ENCODE measurements at places on chromosomes 4 and X.

DNA sequence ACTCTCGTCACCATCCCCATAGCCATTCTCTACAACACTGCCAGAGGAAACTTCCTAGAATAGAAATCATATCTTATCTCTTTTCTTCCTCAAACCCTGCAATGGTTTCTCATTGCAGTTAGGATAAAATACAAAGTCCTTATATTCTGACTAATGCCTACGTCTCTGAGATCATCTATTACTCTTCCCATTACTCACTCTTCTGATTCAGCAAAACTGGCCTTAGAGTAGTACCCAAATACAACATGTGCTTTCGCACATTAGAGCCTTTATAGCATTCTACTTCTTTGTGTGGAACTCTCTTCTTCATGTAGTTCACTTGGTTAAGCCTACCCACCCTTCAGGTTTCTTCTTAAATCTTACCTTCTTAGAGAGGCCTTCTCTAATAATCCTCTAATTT is 28.0 kb downstream of the LHFPL1 start:
- DNase-seq = no peak

GRCh38 chr4:5891563-5892322 is 1.1 kb downstream of the CRMP1 start:
- DNase-seq = no peak

DNA sequence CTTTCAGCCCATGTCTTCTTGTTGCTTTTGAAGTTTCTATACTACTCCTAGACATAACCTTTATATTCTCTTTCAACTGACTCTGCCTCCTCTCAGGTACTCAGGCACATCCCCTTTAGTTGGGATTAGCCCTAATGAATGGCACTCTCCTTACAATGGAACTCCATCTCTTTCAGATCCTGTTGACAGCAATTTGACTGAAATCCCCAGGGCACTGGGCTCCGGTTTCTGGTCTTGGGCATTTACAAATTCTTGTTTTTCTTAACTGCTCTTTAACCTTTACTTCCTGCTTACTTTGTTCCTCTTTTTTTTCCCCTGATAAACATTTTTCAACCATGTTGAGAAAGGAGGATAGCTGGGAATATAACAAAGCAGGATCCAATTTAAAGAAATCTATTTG is 68.9 kb downstream of the ENOX2 start:
- no peak for DNase-seq

DNA sequence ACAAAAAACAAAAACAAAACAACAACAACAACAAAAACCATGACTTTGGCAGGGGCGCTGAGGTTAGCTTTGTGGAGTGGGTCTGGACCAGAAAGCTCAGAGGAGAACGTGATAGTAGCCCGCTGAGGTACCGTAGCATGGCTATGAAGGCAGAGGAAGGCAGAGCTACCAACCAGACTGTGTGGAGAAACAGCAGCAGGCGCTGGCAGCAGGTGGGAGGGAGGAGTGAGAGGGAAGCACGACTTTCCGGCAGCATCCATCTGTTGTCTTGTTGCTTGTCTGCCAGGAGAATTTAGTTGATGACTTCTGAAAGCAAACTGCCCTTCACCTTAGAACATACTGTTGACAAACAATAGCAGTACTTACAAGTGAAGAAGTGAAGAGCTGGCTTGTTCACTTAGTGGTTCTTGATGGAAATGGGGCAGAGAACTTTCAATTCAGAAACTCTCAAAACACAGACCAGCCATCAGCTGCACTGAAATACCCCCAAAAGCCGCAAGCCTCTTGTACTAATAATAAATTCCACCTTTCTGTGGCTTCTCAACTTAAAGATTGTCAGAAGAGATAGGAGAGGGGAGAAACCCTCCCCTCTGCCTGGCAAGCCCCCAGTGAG is 447.2 kb downstream of the SLITRK2 start:
- DNase-seq = no peak

DNA sequence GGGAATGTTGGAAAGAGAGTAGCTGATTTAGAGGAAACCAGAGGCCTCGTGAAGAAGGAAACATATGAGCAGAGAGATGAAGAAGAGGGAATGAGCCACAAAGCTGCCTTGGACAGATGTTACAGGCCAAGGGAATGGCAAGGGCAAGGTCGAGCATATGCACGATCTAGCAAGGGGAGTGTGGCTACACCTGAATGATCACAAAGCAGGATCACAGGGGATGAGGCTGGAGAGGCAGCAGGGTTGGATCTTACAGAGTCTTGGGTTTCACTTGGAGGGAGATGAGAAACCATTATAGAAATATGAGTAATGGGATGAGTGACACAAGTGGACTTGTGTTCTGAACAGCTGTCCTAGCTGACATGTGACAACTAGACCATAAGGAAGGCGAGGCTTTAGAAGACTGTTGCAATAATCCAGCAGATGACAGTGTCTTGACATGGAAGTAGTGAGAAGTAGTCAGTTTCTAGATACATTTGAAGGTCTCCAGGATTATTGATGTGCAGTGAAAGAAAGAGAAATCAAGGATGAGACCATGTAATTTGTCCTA is 58.7 kb downstream of the RASGEF1B start:
- DNase-seq = no peak

DNA sequence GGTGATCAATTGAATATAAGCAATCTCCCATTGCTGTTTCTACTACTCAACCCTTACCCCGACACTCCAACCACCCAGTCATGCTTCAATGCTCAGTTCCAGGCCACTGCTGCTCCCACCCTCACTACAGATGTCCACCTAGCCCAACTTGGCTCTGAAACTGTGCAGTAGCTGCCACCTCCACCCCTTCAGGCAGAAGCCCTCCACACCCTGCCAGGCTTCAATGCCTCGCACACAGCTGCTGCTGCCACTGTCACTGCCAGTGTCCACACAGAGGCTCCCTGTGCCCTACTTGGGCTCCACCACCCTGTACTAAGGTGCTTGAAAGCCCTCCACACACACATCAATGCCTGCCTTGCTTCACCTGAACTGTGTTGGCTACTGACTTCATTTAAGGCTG is 34.6 kb downstream of the LAMTOR3 start:
- DNase-seq = no peak

DNA sequence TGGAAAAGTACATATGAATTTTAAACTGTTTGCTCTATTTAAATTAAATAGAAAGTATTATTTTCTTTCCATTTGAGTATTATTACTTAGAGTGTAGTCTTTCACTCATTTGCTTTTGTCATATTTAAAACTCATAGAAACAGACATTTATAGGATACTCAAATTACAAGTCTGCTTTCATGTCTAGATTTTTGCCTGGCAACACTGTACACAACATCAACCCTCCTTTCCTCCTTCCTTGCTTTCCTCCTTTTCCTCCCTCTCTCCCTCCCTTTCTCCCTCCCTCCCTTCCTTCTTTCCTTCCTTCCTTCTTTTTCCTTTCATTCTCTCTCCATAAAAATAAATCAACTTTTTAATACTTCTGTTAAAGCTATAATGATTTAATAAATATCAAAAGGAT is 2361.2 kb downstream of the ARAP2 start:
- DNase-seq = no peak

GRCh38 chr4:41318839-41319530 is 62.3 kb downstream of the UCHL1 start:
- no peak for DNase-seq

GRCh38 chr4:8061573-8061972 is 97.0 kb downstream of the ABLIM2 start:
- DNase-seq = no peak

DNA sequence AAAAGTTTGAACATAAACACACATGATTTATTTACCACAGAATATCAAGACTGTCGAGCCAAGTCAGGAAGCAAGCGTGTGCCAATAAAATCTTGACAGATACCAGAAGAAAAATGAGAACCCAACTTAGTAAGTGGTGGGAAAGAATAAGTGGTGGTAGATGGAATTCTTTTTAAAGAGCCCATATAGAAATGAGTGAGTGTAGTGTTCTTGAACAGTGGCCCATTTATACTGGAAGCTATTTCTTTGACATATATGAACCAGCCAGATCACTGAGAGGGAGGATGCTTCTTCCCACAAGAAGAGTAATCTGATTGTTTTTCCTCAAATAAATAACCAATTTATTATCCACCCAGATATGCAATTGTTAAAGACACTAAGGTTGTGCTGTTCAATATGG is 98.0 kb downstream of the NHS start:
- DNase-seq = no peak

- no peak for DNase-seq
Observed at GRCh38 chrX:43238461-43238945, 417.6 kb upstream of the MAOA start.

DNA sequence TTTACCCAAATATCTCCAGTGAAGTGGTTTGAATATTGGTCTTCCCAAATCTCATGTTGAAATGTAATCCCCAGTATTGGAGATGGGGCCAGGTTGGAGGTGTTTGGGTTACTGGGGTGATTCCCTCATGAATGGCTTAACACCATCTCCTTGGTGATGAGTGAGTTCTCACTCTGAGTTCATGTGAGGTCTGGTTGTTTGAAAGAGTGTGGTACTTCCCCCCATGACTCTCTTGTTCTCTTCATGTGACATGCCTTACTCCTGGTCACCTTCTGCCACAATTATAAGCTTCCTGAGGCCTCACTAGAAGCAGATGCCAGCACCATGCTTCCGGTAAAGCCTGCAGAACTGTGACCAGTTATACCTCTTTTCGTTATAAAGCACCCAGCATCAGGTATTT is 32.9 kb upstream of the OTUD4 start:
- no peak for DNase-seq

DNA sequence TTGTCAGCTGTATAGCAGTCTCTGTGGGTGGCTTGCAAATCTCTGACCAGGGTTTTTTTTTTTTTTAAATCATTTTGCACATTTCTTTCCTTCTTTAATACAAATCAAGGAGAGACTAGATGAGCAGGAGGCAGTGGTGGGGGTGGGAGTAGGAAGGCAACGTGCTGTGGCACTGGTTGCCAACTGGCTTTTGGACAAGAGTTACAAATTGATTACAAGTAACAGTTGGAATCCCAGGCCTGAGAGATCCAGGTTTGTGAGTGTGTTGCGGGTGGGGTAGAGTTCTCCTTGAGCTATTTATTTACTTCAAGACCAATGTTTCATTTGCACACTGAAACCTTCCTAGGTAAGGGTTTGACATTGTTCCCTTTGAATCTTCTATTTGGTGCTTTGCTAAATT is 325.3 kb downstream of the AFF2 start:
- DNase-seq = no peak

DNA sequence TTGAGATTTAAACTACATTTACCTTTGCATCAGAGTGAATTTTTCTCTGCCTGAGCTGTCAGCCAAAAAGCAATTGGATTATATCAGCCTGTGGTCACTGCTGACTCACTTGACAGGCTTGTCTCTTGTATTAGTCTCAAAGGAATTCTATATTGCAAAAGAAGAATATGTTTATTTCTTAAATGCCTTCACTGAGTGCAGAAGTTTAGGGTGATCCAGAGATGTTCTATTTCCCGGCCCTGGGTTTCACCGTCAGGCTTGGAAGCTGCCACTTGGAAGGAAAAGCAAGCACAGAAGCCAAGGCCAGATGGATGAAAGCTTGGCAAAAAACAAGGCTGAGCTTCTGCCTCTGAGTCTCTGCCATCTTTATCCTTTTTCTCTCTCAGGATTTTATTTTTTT is 80.9 kb downstream of the FAM114A1 start:
- no peak for DNase-seq

DNA sequence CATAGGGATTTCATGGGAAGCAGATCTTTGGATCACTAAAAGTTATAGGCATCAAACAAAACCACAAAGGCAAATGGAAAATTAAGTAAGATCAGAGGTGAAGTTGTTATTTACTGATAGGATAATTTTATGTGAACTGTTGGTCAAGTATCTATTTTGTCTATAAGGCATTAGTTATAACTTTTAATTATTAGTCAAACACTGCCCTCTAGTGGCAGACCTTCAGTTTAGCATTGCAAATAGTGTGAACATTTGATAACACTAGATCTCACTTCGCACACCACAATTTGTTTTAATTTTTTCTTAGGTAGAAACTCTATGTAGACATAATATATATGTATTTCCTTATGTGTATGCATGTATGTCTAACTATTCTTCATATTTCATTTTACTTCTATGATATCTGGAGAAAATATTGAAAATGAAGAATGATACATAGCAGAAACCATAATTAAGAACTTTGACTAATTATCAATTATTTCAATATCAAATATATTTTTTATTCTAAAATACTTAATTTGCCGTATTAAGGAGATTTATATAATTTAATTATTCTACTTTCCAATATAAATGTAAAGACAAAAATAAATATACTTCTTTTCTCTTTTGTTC is 214.5 kb upstream of the TACR3 start:
- no peak for DNase-seq

- DNase-seq = no peak
Observed at GRCh38 chr4:535181-535923, 36.3 kb downstream of the PIGG start.

DNA sequence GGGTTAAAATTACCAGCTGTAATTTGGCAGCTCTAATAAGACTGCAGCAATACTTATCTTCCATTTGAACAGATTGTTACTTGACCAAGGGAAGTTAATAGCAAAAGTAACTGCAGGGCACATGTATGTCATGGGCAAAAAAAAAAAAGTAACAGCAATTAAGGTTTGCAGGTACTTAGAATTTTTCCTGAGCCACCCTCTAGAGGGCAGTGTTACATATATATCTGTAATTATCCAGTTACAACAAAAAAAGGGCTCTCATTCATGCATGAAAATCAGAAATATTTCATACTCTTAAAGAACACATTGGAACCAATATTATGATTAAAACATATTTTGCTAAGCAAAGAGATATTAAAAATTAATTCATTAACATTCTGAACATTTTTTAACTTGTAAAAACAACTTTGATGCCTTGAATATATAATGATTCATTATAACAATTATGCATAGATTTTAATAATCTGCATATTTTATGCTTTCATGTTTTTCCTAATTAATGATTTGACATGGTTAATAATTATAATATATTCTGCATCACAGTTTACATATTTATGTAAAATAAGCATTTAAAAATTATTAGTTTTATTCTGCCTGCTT is 25.1 kb downstream of the XIAP start:
- DNase-seq = no peak

DNA sequence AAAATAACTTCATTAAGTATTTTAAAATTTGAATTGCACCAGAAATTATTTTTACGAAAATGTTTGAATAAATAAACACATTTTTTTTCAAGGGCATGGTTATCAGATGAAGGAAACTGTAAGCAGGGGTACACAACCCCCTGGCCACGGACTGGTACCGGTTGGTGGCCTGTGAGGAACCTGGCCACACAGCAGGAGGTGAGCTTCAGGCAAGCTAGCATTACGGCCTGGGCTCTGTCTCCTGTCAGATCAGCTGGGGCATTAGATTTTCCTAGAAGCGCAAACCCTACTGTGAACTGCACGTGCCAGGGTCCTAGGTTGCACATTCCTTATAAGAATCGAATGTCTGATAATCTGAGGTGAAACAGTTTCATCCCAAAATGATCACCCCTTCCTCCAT is 1499.7 kb upstream of the AGA start:
- no peak for DNase-seq

DNA sequence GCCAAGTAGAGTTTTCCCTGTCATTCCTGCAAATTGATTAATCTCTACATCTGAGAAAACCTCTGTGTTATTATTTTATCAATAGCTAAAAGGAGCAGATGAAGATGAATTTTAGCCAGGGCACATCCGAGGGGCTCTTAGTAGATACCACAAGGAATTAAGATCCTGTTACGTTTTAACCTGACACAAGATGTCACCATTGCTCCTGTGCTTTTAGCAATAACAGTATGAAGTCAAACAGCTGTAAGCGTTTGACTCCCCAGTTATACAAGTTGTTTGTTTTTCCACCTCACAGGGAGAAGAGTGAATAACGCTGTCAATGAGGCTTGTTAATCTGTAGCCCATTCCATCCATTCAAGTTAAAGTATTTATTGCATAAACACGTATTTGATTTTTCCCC is 76.0 kb upstream of the AP1S2 start:
- DNase-seq = no peak

GRCh38 chr4:188023682-188024081 is 28.1 kb downstream of the ZFP42 start:
- DNase-seq = no peak

Data from stimulated activated CD4-positive, alpha-beta T cell treated with anti-CD3 and anti-CD28 coated beads, Interleukin-4, amount 100 ng/mL, for 4 hours (primary cell).